ENCODE measurements at places on chromosomes 16 and 17.

DNA sequence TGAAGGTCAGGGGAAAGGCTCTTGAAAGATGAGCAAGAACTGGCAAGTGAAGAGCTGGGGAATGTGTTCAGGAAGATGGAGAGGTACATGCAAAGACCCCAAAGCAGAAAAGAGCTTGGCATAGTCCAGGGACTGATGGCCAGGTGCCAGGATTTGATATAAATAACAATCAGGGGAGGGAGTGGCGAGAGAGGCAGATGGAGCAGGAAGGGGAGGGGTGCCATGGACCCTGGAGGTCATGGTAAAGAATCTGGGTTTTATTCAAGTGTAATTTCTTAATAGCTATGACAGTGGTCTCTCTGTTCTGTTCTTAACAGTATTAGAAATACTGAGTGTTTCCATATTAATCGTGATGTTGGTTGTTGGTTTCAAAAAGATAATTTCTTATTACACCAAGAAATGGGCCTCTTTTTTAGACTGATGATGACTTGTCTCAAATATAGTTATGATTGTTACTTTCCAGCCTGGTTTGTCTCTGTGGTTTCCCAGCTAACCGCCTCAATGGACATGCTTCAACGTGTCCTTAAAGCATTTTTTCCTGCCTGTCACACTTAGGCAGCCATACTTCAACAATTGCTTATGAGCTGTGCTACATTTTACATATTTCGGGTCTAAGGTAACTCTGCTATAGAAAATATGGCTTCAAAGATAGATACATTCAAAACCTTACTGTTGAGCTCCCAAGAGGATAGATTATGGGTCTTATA, 49.4 kb downstream of the MYH10 start:
- peak; percentile 66 for DNase-seq

- DNase-seq: no peak
Measured at GRCh38 chr16:53433509-53433908, 762 bp upstream of the RBL2 start.

GRCh38 chr16:15976225-15976812, 26.9 kb downstream of the ABCC1 start:
- DNase-seq: no peak

DNA sequence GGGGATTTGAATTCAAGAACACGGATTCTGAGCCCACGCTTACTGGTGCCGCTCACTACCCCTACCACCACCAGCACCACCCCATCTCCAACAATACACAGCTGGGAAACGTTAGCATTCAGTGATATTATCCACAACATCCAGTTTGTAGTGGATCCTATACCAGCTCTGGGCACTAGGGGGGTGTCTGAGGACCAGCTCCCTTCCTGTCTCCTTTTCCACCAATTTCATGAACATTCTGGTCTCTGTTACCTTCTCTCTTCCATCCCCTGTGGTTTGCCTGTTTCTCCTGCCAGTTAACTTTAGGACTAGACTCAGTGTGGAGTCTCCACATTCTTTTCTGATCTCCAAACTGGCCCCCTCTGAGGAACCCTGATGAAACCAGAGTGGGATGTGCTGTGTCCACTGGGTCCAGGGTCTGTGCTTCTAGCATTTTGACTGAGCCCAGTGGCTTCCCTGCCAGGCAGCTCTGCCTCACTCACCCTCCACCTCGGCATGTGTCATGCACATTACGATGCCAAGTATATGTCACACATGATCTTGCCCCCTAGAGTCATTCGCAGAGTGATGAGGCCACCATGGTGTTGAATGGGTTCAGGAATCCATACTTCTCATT, 187.0 kb upstream of the CDH13 start:
- DNase-seq: peak; percentile 13

DNA sequence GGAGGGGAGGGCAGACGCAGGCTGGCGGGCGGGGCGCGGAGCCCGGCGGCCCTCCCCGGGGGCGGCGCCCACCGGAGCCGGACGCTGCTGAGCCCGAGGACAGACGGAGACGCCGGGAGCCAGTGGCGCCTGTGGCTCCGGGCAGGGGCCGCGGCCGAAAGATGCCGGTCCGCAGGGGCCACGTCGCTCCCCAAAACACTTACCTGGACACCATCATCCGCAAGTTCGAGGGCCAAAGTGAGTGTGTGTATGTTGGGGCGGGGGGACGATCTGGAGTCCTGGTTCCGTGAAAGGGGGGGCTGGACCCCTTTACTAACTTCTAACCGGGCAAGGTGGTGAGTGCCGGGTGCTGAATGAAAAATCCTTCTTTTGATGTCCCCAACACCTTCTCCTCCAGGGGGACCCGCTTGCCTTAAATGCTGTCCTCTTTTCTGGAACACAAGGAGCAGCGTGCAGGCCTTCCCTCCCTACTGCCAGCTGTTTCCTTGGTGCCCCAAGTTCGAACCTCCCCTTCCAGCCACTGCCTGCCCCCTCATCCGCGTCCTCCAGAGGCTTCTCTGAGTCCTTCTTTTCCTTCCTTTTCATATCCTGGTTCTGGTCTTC, at the start of gene KCNH6:
Gene KCNH6, plus strand, starts transcription at position 106 of the 603 bp plus-strand sequence. Its CDS starts 56 bp downstream, at position 162.
- DNase-seq: peak; percentile 33

- DNase-seq: peak; percentile 38
Measured at GRCh38 chr16:11670171-11671131, 2.2 kb downstream of the SNN start.

DNA sequence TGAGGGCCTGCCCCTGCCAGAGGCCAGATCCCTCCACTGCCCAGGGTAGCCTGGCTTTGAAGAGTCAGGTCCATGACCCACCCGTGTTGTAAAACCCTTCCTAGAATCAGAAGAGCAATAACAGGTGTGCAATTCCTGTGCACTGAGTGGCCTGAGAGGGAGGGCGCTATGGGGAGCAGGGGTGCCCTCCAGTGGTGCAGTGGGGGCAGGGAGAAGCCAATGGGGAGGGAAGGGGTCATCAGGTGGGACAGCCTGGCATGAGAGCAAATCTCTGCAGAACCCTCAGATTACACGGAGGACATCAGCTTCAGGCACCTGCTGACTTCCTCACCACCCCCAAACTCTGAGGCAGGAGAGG, 72.9 kb upstream of the ZNF469 start:
- DNase-seq: no peak

DNA sequence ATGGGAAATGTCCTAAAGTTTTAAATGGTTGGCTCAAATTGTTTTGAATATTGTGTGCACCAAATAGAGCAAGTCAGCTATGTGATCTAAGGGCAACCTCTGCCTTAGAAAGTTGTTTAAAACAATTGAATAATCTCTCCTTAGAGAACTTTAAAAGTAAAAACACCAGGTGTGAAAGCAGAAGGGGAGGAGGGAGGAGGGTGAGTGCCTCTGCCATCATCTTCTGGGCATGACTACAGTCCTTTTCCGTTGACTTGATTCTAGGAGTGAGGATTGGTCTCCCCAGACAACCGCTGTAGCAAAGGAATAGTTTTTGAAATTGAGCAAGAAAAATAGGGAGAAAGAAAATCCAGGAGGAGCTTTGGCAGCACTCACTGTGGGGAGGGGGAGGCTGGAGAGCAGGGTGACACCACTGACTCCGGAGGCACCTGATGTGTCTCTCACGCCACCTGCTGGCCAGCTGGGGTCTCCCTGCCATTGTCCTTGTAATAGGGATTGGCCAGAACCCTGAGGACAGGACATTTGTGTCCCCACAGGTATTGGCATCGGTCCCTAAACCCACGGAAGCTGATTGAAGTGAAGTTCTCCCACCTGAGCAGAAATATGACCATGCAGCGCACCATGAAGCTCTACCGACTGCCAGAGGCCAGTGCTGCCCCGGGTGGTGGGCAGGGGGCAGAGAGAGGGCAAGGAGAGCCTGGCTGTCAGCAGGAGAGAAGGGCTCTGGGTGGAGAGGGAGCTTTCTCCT, 33.3 kb downstream of the PLCD3 start:
- peak; percentile 78 for DNase-seq

DNA sequence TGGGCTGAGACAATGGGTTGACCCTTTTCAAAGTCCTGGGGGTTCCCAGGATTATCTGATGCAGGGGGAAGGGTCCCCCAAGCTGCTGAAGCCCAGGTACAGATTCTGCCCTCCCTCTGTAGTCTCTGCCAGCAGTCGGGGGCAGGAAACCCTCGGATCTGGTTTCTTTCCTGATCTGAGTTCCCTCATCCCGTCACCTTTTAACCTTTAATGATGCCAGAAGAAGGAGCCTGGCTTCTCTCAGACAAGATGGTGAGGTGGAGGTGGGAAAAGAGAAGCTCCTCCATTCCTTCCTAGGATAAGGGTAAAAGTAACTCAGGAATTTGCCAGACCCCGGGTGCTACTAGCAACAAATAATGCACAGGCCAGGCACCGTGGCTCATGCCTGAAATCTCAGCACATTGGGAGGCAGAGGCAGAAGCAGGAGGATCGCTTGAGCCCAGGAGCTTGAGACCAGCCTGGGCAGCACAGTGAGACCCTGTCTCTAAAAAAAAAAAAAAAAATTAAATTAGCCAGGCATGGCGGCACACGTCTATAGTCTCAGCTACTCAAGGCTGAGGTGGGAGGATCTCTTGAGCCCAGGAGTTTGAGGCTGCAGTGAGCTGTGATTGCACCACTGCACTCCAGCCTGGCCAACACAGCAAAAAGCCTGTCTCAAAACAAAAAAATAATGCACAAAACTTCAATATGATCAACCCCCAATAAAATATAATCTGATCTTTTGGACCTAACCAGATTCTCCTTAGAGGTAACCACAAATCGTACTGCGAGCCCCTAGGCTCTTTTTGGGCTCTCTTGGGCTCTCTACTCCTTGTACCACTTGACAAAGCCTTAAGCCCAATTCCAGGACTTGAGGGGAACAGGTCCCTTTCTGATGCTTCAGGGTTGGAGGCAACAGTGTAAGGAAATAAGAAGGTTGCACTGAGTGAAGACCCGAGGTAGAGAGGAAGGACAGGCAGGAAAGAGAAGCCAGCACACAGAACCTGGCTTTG, 5.7 kb downstream of the CDC42EP4 start:
- DNase-seq: no peak

DNA sequence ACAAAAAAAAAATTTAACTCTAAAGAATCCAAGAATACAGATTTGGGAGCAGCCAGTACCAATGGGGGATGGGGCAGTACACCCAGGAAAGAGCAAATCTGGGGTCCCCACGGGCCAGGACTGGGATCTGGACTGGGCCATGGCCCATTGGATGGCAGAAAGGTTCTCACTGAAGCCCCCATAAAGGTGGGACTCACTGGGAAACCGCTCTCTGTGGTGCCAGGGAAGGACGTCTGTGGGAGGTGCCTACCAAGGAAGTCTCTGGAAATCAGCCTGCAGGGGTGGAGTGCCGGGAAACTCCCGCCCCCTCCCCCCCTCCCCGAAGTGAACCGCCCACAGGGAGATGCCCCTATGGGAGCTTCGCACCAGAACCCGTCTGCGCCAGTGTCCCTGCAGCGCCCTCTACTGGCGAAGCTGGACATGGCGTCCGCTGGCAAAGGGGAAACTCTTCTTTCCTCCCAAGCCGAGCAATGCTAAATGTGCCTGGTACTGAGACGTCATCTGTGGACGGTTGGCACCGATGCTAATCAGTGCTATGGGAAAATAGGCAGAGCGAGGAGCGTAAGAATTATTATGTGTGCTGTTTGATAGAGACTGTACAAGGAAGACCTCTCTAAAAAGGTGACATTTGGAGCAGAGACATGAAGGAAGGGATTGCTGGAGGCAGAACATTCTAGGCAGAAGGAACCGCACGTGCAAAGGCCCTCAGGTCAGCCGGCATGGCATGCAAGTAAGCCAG, 671.1 kb downstream of the WWOX start:
- peak; percentile 31 for DNase-seq

DNA sequence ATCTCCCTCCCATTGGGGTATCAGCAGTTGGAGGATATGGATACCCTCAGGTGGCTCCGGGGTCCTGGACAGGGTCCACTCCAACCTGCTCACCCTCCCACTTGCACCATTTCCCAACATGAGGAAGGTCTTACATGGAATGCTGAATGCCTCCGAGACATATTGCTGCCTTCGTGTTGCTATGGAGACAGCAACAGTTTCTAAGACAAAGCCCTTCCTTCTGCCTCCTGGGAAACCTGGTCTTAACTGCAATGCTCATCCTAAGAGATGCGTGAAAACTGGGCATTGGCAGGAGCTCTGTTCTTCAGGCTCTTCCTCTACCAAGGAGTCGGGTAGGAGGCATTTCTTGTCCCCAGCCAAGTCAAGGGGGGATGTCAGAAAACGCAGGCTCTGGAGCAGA, 45.2 kb downstream of the ST3GAL2 start:
- peak; percentile 17 for DNase-seq

GRCh38 chr17:54348234-54348633, 525.5 kb downstream of the KIF2B start:
- no peak for DNase-seq

DNA sequence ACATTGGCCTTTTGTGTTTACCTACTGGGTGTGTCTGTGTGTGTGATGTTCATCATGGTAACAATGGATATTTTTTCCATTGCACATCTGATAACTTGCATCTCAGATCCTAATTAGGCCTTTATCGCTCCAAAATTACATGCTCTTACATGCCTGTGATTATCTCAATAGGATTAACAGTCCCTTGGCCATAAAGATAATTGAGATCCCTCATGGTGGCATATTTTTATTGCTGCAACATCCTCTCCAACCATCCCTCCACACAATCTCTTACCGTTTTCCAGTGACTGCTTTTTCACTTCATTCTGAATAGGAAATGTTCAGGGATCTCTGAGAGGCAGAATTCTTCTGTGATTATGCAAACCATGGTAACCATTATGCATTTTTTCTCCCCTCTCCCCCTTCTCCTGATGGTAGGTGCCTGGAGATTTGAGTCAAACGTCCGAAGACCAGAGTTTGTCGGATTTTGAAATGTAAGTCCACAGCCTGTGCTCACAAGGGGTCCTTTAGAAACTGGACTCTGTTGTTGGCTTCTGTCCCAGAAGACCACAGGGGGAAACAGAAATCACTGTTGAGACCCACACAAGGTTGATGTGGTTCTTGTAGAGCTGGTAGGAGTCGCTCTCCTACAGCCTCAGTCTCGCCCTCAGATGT, 405.5 kb downstream of the CPPED1 start:
- DNase-seq: peak; percentile 37

GRCh38 chr17:72456075-72456474, 335.3 kb downstream of the SOX9 start:
- DNase-seq: no peak

DNA sequence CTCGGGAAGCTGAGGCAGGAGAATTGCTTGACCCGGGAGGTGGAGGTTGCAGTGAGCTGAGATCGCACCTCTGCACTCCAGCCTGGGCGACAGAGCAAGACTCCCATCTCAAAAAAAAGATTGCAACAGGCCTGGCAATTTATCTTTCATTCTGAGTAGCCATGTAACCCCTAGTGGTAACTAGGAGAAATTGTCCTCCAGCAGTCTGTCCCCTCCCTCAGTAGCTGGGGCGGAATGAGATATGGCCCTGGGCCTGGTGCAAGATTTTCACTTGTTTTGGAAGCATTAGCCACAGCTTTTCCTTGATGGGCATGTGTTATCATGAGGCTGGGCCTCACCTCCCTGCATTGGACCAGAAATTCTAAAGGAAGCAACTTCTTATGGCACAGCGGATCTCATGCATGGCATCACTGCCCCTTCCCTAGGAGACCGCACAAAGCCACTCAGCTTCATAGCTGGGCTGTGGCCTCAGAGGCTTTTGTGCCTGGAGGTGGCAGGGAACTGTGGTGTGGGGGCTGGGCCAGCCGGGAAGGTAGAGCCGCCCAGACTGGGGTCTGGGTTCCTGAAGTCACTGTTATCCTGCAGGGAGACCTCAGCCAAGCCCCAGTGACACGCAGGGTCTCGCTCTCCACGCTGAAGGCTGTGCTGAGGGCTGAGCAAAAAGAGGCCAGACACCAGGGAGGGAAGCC, 13.4 kb downstream of the NATD1 start:
- peak; percentile 39 for DNase-seq
